Stimulated activated CD4-positive, alpha-beta T cell treated with anti-CD3 and anti-CD28 coated beads, TNF-alpha, amount 100 ng/mL, for 24 hours (primary cell): ENCODE measurements at places on chromosomes 5 and 9.

- DNase-seq: no peak
These were observed 47.8 kb downstream of the AHRR start for GRCh38 chr5:369151-369868.

GRCh38 chr5:109705596-109705995, 15.9 kb downstream of the MAN2A1 start:
- no peak for DNase-seq

- no peak for DNase-seq
These were observed 31.6 kb downstream of the PROP1 start for GRCh38 chr5:177964471-177964870.

GRCh38 chr5:35354751-35355150, 124.5 kb upstream of the PRLR start:
- no peak for DNase-seq

DNA sequence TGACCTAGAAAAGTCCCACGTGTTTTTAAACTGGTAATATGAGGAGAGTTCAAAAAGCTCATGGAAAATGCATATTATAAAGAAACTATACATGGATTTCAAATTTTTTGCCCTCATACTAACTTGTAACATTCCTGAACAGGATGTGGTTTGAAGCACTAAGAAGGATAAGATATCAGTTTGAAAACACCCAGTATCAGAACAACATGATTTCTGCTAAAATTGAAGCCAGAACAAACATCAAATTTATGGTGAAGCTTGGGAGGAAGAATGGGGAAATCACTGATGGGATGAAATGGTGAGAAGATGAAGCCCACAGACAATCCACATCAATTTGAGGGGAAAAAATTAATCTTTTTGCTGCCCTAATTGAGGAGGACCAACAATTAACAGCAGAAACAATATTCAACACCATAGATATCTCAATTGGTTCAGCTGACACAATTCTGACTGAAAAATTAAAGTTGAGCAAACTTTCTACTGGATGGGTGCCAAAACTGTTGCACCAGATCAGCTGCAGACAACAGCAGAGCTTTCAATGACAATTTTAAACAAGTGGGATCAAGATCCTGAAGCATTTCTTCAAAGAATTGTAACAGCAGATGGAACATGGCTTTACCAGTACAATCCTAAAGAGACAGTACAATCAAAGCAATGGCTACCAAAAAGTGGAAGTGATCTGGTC, 113.2 kb upstream of the SNX2 start:
- no peak for DNase-seq

DNA sequence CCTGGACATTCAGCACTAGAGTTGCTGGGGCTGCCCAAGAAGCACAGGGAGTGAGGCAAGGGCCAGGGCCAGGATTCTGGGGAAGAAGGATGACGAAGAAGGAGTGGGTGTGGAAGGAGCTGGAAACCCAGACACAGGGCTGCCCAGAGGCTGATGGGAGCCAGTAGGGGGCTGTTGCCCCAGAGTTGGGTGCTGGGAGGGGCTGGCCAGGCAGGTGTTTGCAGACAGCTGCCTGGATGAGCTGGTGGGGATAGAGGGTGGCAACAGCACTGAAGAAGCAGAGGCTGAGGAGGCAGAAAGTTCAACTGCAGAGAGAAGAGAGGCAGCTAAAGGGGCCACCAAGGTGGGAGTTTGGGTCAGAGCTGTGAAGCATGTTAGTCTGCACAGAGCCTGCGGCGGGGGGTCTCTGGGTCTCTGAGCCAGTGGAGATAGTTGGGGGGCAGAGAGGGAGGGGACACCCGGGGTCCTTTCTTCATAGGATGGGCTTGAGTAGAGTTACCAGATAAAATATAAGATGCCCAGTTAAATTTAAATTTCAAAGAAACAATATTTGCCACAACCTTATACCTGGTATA, 2.5 kb upstream of the AQP7 start:
- no peak for DNase-seq

DNA sequence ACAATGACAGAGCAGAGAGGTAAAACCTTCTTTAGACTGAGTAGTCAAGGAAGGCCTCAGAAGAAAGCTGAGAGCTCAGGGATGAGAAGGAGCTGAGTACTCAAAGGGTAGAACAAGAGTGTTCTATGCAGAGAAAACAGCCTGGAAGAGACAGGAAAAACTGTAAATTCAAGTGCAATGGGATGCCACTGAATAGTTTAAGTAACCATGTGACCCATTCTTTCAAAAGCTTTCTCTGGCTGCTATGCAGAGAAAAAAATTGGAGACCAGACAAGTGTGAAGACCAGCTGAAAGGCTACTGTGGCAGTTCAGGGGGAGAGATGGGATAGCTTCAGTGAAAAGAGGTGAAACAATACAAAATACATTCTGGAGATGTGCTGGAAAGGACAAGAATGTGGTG, 61.3 kb upstream of the RNF38 start:
- DNase-seq: no peak

DNA sequence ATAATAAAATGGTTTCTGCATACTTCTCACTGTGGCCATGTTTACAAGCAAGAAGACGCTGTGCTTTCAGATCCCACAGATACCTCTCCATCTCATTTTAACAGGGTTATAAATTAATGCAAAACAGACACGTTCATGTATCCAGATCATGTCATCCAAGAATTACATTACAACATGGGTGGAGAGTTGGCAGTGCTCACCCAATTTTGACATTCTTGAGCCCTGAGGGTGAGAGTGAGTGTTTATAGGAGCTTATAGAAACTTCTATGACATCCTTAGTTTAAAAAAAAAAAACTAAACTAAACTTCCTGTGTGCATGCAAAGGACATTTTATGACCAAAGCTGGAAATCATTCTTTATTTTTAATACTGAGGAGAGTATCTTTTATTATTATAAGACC, 9.1 kb downstream of the PRKACG start:
- no peak for DNase-seq

DNA sequence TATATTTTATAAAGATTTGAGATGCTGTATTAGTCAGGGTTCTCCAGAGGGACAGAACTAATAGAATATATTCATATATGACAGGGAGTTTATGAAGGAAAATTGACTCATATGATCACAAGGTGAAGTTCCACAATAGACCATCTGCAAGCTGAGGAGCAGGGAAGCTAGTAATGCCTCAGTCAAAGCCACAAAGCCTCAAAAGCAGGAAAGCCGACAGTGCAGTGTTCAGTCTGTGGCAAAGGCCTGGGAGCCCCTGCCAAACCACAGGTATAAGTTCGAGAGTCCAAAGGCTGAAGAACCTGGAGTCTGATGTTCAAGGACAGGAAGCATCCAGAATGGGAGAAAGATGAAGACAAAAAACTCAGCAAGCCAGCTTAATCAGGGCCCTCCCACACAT, 382.2 kb downstream of the LRRC70 start:
- DNase-seq: no peak

- DNase-seq: no peak
These were observed 122.5 kb upstream of the RUSC2 start for GRCh38 chr9:35367451-35367850.

GRCh38 chr5:85182344-85182743, 797.7 kb upstream of the EDIL3 start:
- no peak for DNase-seq

- no peak for DNase-seq
These were observed 46.7 kb downstream of the GDNF start for GRCh38 chr5:37792975-37793631.

- DNase-seq: no peak
These were observed 4.5 kb downstream of the EBF1 start for GRCh38 chr5:159095151-159095721.
